ENCODE measurements at places on chromosomes 7 and 10.
A peak's percentile ranks its signal among the peaks of the same experiment; 100 is the strongest.

- no peak for DNase-seq
Observed at GRCh38 chr7:29610086-29610485, 46.5 kb downstream of the PRR15 start.

DNA sequence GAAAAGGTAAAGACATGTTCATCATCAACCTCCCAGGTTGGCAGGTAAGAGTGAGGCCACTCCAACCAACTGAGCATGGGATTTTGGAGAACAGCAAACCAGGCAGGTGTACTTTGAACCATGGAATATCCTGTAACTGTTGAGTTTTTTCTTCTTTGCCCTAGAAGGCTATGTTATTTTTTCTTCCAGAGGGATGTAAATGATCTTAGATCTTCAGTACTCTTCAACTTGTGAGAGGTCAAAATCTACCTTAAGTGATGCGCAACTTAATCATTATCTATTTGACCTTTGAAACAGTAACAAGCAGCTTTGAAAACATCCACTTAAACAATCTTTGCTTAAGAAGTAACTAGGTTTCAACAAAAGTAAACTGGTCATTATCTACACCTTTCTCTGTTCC, at the start of gene CUBN:
CUBN (minus strand) TSS at position 71 of the 400 bp plus-strand sequence; CDS start at position 25, 46 bp downstream.
- DNase-seq = no peak

- no peak for DNase-seq
Observed at GRCh38 chr10:79058899-79059841, 9.6 kb upstream of the ZMIZ1 start.

- no peak for DNase-seq
Observed at GRCh38 chr10:124008681-124009080, 84.7 kb downstream of the CHST15 start.

- DNase-seq = no peak
Observed at GRCh38 chr10:86023931-86024280, 342.7 kb downstream of the GRID1 start.

DNA sequence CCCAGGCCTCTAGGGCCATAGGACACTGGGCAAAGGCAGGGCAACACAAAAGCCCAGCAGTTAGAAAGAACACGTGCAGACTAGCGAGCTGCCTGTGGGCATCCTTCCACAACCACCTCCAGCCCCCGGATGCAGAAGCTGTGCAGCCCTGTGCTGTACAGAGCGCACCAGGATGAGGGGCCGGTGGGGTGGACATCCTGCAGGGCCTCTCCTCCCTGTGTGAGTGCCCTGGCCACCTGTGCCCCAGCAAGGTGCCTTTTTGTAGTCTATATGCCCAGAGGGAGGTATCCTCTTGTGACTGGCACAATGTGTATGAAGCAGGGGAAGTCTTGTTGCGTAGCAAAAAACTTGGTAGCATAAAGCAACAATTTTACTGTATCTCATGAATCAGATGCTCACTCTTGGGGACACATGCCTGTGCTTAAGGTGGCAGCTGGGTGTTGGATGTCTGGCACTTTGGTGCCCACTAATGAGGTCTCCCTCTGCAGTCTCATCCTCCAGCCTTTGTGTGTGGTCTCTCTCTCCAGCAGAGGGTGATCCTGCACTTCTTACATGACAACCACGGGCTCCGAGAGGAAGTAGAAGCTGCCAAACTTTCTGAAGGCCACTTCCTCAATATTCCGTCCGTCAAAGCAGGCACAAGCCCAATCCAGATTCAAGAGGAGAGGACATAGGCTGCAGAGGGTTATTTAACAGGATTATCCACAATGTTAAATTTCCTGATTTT, 8.7 kb downstream of the NCAPG2 start:
- DNase-seq = peak; percentile 71

- DNase-seq = no peak
Observed at GRCh38 chr7:128661446-128661845, 10.6 kb upstream of the GARIN1A start.

GRCh38 chr7:105245398-105246114, 143.2 kb downstream of the SRPK2 start:
- DNase-seq = no peak

- no peak for DNase-seq
Observed at GRCh38 chr7:52586704-52587103, 448.7 kb upstream of the POM121L12 start.

GRCh38 chr10:123485341-123485960, 180.7 kb upstream of the GPR26 start:
- no peak for DNase-seq

DNA sequence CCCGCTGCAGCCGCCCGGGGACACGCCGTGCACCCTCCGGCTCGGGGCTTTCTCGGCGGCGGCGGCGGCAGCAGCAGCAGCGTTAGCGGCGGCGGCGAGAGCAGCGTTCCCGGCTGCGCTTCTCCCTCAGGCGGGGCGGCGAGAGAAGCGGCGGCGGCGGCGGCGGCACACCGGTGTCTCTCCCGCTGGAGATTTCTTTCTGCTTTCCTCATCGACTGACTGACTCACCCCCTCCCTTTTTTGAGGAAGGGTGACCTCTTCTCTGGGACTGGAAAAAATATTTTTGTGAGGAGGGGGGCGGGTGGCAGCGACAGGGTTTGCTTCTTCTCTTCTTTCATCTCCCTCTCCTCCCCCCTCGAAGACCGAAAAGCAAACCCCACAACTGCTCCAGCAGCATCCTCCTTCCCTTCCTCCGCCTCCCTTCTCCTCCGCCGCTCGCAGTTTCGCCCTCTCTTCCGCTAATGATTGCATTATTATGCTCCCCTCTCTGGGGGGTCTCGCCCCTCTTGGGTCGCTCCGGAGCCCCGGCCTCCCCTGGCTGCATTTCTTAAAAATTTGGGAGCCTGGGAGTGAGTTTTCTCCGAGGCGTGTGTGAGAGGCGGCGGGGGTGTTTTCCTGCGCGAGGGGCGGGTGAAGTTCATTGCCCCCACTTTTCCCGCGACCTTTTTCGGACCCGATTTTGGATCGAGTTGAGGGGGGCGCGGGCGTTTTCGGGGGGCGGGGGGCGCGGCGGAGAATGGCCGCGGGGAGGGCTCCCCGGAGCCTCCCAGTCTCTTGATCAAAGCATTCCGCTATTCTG, 411 bp downstream of the AUTS2 start:
- DNase-seq = peak; percentile 46

DNA sequence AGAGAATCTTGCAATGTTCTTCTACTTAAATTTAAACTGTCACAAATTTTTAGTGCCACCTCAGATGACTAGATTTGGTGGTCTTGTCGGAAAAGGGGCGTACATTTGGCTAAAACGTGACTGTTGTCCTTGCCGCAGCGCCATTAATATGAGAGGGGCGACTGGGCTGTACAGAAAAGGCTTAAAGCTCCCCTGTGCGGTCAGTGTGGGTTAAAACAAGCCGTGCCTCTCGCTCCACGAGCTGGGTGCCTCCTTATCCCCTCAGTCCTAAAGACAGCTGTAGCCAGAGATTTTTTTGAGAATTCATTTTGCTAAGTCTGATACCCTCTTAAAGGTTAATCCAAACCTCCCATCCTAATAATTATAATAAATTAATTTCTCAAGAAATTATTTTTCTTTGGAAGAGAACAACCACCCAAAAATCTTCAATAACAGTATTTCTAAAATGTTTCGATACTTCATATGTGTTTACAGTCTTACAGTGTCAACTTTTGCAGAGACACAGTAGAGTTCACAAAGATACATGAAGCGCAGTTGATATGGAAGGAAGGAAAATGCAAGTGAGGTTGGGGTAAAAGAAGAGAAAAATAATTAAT, 68.6 kb downstream of the C7orf25 start:
- peak; percentile 58 for DNase-seq

GRCh38 chr7:116101704-116102103, 71.1 kb upstream of the TFEC start:
- no peak for DNase-seq

DNA sequence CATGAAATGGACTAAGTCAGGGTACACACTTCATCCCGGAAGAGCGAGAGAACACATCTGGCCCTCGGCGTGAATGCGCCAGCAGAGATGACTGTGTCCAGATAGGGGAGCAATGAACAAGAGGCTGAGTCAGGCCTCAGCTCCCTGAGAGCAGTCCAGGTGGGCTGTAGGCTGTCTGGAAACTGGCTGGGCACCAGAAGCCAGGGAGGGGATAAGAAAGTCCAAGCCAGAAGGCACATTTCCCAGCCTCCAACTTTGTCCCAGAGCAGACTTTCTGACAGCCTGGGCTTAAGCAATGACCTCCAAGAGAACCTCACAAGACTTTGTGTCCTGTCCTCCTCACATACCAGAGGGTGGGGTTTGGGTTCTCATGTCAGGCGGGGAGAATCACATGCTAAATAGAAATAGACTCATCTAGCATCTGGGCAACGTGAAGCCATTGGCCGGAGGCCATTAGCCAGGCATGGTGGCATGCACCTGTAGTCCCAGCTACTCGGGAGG, 157.2 kb downstream of the ARHGAP12 start:
- DNase-seq = no peak

GRCh38 chr10:21144047-21144446, 246.9 kb upstream of the NEBL start:
- no peak for DNase-seq

GRCh38 chr7:36315309-36315944, 74.2 kb upstream of the ANLN start:
- DNase-seq = peak; percentile 11

GRCh38 chr10:79116801-79117723, 48.3 kb downstream of the ZMIZ1 start:
- peak; percentile 52 for DNase-seq

GRCh38 chr7:100693312-100694097, 545 bp downstream of the GIGYF1 start:
- no peak for DNase-seq

GRCh38 chr7:85150624-85151023, 36.2 kb downstream of the SEMA3D start:
- no peak for DNase-seq

DNA sequence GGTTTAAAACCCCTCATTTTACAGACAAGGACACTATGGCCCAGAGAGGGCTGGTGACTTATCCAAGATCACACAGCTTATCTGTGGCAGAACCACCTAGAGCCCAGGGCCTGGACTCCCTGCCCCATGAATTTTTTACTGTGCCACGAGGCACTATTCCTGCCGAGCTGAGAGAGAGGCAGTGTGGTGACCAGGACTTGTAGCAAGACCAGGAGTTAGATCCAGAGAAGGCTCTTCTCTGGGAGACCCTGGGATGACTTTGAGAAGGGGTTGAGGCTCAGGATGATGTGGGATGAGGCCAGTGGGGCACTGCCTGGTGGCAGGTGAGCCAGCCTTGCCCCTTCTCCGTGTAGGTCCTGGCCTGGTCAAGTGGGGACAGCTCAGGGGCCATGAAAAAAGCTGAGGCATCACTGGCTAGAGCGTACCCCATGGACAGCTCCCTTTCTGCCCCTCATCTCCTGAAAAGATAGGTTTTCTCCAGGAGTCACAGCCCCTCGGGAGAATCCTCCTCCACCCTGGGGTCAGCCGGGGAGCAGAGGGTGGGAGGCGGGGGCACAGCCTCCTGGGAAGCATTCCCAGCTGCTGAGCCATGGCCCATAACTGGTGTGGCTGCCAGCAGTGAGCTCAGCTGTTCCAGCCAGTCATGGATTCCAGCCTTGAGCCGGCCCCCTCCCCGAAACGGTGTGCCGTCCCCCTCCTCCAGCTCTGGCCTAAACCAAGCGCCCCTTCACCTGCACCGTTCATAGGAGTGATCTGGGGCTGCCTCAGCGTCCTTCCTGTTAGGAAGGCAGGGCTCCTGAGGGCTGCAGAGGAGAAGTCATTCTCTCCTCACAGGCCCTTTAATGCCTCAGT, 5.8 kb downstream of the FLNC start:
- no peak for DNase-seq

DNA sequence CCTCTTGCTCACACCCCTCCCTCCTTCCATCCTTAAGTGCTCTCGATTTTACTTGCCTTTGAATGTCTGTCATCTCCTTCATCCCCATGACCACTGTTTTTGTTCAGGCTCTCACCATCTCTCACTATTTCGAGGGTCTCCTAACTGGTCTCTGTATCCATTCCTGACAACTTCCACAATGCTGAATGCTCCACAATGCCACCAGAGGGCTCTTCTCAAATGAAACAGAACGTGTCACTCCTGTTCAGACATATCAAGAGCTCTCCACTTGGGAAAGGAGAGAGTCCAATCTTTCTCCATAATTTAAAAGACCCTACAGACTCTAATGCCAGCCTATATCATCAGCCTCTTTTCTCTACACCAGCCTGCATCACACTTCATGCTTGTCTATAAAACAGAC, 9.0 kb upstream of the SLC13A1 start:
- DNase-seq = peak; percentile 33

DNA sequence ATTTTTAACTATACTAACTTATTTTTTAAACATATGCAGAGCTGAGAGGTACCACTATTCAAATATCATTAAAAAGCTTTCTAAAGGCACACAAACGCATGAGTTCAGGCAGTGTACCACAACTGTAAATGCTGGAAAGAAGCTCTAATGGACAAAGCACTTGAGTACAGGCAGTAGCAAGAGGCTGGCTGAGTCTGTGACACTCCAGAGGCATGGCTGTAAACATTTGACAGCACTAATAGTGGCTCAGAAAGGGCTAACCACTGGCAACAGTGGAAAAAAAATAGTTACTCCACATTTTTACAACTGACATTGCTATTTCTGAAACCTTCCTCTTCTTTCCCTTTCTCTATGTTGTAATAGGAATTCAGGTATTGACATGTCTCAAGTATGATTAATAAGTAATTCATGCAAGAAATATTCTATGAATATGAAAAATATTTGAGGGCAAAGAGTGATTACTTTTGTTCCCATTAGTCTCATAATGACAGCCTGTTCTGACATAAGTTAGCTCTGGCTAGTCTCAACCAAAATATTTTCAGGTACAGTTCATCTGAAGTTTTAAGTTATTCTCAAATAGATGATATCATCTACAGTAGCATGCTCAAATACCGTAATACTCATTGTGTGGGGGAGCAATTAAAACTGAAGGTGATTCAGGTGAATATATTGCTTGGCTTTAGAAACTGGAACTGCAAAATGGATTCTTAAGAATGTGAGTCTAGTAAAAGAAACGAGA, 324.0 kb upstream of the POT1 start:
- DNase-seq = no peak

- peak; percentile 81 for DNase-seq
Observed at GRCh38 chr10:4241724-4242345, 456.8 kb upstream of the KLF6 start.

DNA sequence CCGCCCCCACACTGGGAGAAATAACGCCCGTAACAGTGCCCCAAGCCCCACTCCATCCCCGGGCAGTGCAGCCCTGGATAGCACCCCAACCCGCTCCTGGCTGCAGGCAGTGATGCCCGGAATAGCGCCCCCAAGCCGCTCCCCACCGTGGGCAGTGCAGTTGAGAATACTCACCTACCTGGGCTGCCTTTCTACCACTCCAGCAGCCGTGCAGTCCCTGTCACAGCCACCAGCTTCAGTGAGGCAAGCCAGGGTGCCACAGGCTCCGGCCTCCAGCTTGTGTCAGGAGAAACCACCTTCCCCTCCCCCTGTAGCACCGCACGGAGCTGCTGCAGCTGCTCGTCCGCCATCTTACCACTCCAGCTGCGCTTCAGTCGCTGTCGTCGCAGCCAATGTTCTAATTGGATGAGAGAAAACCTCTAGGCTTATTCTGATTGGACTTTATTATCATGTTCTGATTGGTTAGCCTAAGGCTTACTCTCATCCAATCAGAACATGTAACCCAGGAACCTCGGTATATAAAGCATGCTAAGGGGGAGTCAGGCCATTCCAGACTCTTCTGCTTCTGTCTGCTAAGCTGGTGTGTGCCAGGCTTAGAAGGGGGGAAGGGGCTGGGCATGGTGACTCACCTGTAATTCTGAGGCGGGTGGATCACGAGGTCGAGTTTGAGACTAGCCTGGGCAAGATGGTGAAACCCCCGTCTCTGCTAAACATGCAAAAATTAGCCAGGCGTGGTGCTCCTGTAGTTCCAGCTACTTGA, 53.2 kb upstream of the ZNF33B start:
- DNase-seq = peak; percentile 83

- DNase-seq = no peak
Observed at GRCh38 chr7:22195397-22196172, 161.4 kb downstream of the RAPGEF5 start.

- DNase-seq = no peak
Observed at GRCh38 chr7:129436335-129436923, 2.2 kb downstream of the STRIP2 start.
